ENCODE measurements at places on chromosomes 3 and 15.

- no peak for DNase-seq
These were observed 53.7 kb upstream of the XCR1 start for GRCh38 chr3:46080969-46081345.

DNA sequence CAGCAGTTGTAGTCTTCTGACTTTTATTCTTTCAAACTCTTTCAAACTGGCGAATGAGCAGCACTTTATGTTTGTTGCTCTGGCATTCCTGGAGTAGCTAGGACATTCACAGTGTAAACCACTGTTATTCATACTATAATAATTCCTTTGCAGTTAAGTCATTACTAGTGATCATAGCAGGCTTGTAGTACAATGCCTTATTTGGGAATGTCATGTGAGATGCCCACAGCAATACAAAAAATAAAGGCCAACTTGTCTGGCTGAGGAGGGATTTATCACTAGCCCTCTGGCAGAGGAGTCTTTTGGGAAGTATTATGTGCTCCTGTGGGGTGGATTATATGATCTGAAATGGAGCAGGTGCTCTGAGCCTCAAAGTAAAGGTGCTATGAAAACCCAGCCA lies 197.2 kb downstream of the VGLL3 start:
- no peak for DNase-seq

DNA sequence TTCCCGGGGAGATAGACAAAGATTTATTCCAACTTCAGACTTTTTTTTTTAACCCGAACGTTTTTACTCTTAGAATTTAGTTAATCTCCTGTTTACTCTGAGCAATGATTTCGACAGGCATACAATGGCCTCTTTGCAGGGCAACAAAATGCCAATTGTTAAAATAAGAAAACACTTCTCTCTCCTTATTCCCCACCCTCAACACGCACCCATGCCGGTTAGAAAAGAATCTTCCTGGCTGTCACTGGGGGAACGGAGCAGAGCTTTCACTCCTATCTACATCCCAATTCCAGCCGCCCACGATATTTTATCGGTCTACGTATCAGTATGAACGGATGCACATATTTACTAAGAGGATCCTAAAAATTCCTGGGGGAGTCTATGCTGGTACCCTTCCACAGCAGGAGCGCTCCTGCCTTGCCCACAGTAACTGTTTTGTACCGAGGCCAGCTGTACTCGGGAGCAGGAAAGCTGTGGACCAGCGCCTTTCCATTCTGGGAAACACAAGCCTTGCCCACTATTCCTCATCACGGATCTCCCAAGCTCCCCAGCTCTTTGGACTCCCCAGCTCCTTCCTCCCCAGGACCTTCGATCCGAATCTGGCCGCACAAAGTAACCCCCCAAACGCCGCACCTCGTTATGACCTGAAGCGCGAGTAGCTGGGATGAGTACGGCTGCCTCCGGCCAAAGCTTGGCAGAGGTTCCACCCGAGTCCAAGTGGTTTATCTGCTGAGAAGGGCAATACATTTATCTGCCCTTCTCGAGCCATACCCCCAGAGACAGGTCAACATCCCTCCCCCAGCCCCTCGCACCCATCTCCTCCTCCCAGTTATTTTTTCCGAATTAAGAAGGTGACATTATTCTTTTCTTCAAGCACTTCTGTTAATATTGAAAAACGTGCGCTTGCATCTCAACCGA lies 2.2 kb upstream of the FOXB1 start:
- no peak for DNase-seq

DNA sequence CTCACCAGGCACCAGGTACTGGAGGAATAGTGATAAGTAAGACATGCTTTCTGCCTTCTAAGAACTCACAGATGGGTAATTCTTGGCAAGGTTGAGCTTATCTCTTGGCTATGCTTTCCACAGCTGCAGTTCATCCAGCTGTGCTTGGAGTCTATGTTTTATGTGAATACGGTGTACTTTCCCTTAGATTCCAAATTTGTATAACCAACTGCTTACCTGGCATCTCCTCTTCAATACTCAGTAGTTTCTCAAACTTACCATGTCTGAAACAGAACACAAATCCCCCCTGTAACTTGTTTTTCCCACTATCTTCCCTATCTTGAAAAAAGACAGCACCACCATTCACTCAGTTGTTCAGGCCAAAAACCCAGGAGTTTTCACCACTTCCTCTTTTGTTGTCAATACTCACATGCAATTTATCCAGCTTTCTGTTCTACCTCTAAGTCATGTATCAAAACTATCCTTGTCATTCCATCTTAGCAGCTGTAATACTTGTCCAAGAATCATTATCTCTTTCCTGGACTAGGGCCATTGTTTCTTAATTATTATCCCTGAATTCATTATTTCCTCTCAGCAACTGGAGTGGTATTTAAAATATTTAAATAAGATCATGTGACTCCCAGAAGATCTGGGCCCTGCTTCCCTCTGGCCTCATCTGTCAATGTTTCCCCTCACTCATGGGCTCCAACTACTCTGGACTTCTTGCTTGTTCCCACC lies 32.6 kb downstream of the COL6A5 start:
- no peak for DNase-seq

GRCh38 chr3:45208586-45208985 lies 17.5 kb downstream of the TMEM158 start:
- no peak for DNase-seq

GRCh38 chr15:79283252-79284048 lies 928 bp downstream of the ANKRD34C start:
- no peak for DNase-seq

- no peak for DNase-seq
These were observed 410.6 kb upstream of the THRB start for GRCh38 chr3:24905266-24905665.

GRCh38 chr3:69420781-69421520 lies 35.1 kb upstream of the FRMD4B start:
- DNase-seq: no peak

DNA sequence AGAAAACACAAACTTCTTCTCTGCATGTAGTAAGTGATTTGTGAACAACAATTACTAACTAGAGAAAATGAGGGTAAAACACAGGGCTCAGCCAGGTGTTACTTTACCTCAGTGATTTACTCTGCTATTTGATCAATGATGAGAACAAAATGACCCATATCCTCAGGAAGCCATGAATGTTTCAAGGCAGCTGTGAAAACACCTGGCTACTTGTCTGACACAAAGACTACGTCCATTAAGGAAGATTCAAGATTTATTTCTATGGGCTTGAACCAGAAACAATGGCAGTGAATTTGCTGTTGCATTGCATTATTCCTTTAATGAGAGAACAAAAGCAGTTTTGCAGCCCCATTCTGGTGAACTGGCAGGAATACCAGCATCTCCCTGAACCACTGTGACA lies 374.6 kb upstream of the ARL6 start:
- DNase-seq: no peak

- no peak for DNase-seq
These were observed 558.3 kb downstream of the NAALADL2 start for GRCh38 chr3:175417426-175417825.

- no peak for DNase-seq
These were observed 69.6 kb downstream of the EFCAB12 start for GRCh38 chr3:129358772-129359371.

GRCh38 chr3:61454801-61455200 lies 106.6 kb upstream of the PTPRG start:
- no peak for DNase-seq

GRCh38 chr3:10453431-10454163 lies 51.8 kb downstream of the ATP2B2 start:
- DNase-seq: no peak

DNA sequence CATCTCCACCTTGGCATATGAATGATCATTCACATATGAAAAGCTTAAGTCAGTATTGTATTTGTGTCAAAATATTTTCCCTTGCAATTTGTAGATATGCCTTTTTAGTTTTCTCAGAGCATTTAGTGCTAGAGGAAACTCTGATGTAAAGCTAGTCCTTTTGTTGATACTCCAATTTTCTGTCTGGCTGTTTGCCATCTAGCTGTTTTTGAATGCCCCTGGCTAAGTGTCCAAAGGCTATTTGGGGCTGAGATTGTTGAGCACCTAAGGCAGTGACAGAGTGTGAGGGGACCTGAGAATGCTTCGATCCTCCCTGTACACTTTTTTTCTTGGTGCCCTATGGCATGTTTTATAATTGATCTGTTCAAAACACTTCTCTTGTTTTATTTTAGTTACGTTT lies 3.1 kb downstream of the SLC51B start:
- DNase-seq: no peak

DNA sequence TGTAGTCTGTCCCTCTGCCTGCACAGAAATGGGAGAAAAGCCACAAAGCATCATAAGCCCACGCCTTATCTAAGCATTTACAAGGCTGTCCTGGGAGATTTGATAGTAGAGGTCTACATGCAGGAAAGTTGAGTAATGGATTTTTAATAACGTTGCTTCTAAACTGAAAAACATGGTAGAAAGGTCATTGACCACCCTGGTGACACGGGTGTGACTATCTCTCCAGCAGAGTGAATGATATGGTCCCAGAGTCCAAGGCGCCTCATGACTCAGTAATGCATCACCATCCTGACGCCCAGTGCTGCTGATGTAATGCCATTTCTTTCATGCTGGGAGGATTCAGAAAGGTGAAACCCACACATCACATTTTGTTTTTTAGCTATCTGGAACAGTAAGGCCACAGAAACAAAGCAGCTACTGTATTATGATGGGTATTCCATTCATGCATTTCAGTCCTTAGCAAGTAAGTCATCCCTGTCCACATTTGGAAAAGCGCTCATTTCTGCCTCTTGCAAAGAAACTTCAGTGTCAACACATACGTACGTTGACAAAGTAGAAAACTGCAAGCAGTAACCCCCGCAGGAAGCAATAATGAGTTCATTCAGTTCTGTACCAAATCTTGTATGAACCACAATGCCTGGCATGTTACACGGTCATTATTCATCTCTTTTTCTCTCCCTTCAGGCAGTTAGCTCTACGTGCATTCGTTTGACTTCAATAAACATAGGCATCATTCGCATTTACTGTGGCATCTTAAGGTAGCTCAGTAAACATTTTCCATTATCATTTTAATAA lies 483.5 kb downstream of the GABRG3 start:
- no peak for DNase-seq

- DNase-seq: no peak
These were observed 219.3 kb upstream of the NR2E3 start for GRCh38 chr15:71591057-71591456.

GRCh38 chr3:160409812-160410610 lies 10.6 kb downstream of the SMC4 start:
- DNase-seq: no peak

- DNase-seq: no peak
These were observed 207.2 kb upstream of the GBE1 start for GRCh38 chr3:81968658-81969057.

GRCh38 chr3:194136519-194137007 lies 615 bp downstream of the HES1 start:
- no peak for DNase-seq

GRCh38 chr15:95812491-95812890 lies 518.0 kb upstream of the NR2F2 start:
- no peak for DNase-seq

GRCh38 chr3:5330152-5330810 lies 142.8 kb downstream of the EDEM1 start:
- DNase-seq: no peak

DNA sequence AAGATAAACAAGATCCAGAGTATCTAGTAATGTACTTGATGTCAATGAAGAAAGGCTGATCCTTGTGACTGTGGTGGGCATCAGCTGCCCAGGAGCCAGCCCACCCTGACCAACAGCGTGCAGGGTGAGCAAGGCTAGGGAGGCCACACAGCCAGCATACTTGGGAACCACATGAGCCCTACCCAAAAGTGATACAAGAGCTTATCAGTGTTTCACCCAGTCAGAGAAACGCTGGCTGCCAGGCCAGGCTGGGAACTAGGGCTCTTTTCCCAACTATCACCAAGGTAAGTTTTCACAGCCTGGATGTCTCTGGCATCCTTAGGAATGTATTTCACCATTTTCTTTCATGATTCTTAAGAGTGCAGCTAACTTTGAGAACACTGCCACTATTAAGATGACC lies 24.9 kb downstream of the CHAC1 start:
- DNase-seq: peak; percentile 61

DNA sequence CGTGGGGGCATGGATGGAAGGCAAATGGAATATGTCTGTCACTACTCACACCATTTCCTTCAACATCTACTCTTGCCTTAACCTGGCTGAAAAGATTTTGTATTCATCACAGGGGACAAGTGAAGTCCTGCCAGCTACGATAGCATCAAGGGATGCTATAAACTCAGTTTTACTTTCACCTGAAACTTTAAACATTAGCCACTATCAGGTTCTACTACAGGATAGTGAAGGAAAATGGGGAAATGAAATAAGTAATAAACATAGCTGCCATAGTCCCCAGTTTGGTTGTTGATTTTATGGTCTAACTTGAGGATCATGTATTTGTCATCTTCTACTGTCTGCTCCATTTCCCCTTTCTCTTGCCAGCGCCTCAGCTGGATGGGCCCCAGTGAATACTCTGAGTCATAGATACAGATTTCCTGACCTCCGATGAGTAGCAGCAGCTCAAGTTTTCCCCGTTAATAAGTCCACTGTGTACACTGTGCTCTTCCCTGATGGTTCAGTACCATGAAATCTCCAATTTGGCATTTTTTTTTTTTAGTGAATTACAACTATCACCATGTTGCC lies 338.2 kb upstream of the SLCO3A1 start:
- no peak for DNase-seq

DNA sequence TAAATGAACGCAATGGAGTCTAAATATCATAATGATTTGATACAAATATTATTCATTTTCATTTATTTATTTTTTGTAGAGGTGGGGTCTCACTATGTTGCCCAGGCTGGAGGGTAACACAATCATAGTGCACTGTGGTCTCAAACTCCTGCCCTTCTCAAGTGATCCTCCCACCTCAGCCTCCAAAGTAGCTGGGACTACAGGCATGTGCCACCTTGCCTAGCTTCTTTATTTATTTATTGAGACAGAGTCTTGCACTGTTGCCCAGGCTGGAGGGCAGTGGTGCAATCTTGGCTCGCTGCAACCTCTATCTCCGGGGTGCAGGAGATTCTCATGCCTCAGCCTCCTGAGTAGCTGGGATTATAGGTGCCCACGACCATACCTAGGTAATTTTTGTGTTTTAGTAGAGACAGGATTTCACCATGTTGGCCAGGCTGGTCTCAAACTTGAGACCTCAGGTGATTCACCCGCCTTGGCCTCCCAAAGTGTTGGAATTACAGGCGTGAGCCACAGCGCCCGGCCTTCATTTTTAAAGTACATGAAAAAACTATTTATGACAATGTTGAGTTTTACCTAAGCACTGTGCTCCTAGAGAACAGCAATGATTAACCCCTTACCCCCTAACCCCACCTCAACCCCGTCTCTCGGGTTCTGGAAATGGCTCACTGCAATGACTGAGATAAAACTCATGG lies 4.0 kb upstream of the AEN start:
- DNase-seq: no peak

- no peak for DNase-seq
These were observed 190.8 kb downstream of the VGLL3 start for GRCh38 chr3:86800116-86800515.

GRCh38 chr15:31977812-31978661 lies 52.3 kb upstream of the CHRNA7 start:
- DNase-seq: no peak

- DNase-seq: no peak
These were observed 50.3 kb downstream of the BTLA start for GRCh38 chr3:112448939-112449338.

- DNase-seq: no peak
These were observed 18.6 kb downstream of the DCP1A start for GRCh38 chr3:53328746-53329145.

Measured in cardiac septum (tissue), 1 donor.